C1 segment of cervical spinal cord (tissue), 14 donors: ENCODE measurements at places on chromosomes 11 and 22.

DNA sequence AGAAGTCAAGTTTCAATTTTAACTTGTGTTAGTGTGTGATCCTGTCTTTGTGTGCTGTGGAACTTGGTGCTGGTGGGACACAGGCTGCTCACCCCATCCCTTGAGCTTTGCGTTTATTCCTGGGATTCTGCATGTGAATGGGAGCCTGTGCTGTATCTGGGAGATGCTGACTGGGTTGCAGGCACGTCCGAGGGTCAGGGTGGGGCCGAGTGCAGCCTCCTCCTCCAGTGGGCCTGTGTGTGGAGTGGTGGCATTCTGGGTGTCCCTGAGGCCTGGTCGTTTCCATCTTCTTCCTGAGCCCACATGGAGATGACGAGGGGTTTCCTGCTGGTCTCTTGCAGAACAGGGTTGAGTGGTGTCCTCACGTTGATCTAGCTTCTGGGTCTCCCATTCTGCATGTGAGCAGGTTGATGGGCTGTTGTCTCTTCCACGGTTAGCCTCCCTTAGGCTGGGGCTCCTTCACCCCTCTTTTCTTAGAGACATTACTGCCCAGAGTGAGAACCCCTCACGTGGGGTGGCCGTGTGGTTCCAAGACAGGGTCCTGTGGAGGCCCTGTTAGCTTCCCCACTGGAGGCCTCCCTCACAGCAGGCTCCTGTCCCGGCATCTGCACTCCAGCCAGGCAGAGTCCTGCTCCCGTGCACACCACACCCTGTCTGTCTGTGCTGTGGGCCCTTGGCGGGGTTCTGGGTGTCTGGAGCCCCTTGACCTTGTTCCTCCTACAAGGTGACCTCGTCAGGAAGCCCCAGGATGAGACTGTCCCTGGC lies 4.9 kb downstream of the PTDSS2 start:
- DNase-seq = no peak

DNA sequence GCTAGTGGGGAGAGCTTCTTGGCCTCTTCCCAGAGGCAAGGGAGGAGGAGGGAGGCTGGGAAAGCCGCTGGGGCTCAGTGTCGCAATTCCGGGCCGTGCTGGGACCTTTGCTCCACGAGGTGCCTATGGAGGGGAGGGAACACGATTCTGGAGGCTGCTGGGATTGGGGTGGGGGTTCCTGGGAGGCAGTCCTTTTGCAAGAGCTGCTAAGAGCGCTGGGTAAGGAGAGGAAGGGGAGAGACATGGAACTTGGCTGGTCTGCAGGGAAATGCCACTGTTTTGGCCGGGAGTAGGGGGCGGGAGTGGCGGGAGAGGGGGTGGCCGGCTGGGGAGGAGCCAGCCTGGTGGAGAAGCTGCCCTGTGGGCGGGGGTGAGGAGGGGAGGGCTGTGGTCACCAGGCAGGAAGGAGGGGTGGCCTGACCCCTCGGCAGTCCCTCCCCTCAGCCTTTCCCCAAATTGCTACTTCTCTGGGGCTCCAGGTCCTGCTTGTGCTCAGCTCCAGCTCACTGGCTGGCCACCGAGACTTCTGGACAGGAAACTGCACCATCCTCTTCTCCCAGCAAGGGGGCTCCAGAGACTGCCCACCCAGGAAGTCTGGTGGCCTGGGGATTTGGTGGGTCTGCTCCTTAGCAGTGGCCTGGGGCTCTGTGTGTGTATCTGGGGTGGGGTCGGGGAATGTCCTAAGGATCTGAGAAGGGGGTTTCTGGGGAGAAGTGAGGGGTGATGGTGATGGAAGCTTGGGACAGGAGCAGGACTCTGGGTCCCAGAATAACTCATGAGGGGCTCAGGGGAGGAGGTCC lies at the start of gene NR1H3:
Gene NR1H3, plus strand, starts transcription at position 480 of the 800 bp plus-strand sequence. CDS start 1,221 bp downstream, outside the sequence.
- DNase-seq = peak; percentile 51

- DNase-seq = peak; percentile 44
Measured at GRCh38 chr11:6531267-6531752, 34.2 kb downstream of the DNHD1 start.

GRCh38 chr11:914747-915501 lies 4.3 kb upstream of the CHID1 start:
- no peak for DNase-seq

DNA sequence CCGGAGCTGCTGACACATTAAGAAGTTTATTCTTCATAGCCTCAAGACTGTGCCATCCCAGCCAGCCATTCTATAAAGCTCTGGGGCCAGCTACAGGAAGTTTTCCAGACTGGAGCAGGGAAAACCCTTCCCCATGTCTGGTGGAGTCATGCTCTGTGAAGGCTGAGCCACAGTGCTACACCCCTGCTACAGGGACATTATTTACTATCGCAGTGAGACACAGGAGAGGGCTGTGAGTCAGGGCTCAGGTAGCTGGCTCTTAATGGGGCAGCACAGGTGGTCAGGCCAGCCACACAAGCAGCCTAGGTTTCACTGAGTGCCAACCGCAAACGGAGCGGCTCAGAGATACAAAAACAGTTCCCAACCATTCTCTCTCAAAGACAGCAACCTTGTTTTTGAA lies 12.1 kb downstream of the HPS4 start:
- DNase-seq = no peak

DNA sequence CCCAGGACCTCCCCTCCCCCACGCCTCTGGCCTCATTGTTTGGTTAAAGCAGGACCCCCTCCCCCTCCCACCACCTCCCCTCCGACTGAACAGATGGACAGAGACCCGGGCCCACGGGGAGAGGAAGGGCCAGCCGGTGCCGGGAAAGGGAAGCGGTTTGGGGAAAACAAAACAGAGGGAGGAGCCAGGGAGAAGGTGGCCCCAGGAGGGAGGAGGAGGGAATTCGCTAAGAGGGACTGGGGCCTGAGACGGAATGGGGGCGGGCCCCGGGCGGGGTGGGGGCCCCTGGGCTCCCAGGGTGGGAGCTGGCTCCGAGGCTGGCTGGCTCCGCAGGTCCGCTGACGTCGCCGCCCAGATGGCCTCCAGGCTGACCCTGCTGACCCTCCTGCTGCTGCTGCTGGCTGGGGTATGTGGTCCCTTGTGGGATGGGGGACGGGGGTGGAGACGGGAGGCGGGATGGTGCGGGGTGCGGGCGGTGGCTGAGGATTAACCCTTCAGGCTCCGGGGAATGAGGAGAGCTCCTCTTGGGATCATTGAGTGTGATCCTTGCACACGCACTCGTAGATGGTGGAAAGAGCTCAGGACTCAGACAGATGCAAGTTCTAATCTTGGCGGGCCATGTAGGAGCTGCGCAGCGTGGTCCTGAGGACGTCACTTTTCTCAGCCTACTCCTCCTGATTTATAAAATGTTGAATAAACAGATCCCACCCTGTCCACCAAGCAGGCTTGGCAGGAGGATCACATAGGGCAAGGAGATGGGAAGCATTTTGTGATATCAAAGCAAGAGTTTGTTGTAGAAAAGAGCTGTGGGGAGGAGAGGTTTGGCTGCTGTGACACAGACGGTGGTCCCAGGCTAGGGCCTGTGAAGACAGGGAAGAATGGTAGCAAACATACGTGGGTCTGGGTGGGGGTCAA lies 688 bp downstream of the SERPING1 start:
- peak; percentile 56 for DNase-seq

DNA sequence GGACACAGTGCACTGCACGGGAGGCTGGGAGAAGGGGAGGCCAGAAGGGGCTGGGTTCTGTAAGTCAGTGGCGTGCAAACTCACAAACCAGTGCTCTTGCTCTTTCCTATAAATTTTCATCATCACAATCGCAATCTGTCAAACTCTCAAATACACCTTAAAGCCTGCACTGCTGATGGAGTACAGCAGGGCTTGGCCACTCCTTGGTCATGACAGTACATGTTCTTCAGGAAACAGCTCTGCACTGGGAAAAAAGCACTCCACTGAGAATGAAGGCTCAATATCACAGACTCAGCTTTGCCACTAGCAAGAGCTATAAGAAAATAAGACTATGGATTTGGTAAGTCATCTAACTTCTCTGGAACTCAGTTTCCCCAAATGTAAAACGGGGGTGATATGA lies 111.0 kb downstream of the RBFOX2 start:
- DNase-seq = no peak

DNA sequence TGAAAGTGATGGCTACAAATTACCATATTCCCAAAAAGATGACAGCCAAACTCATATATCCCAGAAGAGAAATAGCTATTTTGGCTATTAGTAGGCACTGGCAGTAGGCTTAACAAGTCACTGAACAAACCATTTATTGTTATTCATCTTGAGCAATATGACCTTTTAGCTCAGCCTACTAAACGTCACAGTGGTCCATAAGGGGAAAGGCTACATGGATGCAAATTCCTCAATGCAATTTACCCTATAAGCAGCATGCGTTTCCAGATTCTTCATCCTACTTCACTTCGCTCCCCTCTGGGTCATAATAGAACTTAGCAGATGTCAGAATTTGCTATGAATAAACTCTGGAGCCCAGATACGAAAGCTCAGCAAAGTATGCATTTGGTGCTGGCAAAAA lies 114.0 kb downstream of the SIK3 start:
- DNase-seq = no peak

GRCh38 chr11:73961321-73961720 lies 10.5 kb downstream of the DNAJB13 start:
- DNase-seq = no peak

- no peak for DNase-seq
Measured at GRCh38 chr11:115616971-115617370, 112.8 kb upstream of the CADM1 start.

- no peak for DNase-seq
Measured at GRCh38 chr11:7905961-7906429, 25.1 kb downstream of the OR10A6 start.

GRCh38 chr11:114556135-114556534 lies 3.5 kb downstream of the NXPE1 start:
- DNase-seq = no peak

GRCh38 chr11:14380947-14381561 lies 22.1 kb upstream of the RRAS2 start:
- DNase-seq = peak; percentile 57

DNA sequence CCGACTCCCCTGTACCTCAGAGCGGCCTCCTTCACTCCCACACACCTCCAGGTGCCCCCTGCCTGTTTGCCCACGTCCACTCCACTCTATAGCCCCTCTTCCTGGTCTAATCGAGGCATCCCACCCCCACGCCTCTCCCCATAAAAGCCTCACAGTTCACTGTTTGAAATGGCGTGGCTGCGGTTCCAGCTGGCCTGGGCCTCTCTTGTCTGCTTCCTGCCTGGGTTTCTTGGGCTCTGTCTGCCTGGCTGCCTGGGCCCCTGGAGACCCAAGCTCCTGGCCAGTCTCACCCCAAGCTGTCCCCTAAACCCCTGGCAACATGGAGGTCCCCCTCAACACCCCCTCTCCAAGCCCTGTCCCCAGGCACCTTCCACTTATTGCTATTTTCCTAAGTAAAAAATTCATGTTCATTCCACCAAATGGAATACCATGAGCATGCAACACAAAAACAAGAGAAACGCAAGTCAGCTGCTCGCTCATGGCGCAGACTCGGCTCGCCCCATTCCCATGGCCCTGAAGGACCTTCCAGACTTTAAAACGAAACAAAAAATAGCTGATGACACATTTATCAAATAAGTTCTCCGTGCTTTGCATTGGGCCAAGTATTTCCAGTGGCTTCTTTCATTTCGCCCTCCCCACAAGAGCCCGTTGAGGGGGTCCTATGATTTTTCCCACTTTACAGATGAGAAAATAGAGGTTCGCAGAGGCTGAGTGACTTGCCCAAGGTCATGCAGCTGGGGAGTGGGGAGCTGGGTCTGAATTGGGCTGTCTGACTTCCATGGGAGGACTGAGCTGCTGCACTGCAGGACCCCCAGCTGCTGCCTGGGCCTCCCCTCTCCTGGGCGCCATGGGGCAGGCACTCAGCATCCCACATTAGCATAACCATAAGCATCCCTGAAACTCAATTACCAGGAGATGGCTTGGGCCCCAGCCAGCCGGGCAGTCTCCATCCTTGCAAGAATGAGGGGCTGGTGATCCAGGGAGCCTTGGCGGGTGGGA lies 11.7 kb upstream of the FLRT1 start:
- no peak for DNase-seq

DNA sequence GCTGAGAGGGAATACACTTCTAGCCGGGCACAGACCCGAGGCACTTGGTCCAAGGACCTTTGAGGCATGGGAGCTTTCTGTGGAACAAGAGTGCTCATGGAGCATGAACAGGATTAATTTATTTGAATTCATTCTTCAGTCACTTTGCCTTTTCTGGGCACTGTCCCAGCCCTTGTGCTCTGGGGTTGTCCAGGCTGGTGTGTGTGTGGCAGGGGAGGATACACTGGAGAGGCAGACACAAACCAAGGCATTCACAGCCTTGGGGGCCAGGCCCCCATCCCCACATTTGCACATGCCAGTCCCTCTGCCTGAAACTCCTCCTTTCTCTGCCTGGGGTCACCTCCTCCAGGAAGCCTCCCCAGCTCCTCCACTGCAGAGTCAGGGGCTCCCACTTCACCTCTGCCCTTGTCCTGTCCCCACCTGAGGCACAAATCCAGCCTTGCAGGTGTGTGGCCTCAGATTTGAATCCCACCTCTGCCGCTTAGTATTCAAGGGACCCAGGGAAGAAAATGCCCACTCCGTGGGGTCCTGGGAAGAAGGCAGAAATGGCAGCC lies 55.5 kb downstream of the MYO7A start:
- no peak for DNase-seq

- DNase-seq = no peak
Measured at GRCh38 chr11:28514391-28514790, 406.2 kb downstream of the METTL15 start.

- DNase-seq = no peak
Measured at GRCh38 chr22:46107753-46108563, 42.4 kb upstream of the PPARA start.

GRCh38 chr11:1924646-1925372 lies 5.3 kb downstream of the TNNT3 start:
- no peak for DNase-seq

DNA sequence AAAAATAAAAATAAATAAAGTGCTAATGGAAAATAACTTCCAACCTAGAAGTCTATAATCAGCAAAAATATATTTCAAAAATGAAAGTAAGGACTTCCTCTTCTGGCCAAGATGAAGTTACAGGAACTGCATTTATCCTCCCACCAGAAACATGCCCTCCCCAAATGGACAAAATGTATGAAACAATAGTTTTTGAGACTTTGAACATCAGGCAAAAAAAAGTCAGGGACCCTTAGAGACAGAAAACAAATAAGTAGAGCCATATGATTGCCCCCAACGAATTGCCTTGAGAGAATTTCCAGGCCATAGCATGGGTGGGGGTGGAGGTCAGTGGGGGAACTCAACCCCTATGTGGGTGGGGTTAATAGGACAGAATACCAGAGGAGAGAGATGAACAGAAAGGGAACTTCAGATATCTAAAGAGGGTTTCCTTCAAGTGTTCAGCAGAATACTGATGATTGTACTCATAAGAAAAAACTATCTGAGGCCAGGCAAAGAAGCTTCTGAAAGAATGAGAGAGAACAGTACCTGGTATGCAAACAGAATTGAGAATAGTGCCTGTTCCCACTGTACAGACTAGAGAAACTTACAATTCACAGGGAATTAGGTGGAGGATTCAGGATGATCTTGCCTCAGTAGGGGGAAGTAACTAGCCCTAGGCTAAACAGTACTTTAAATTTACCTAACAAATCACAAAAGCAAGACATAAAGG lies 26.6 kb upstream of the IL10RA start:
- DNase-seq = no peak

GRCh38 chr11:37905707-37906417 lies 1307.8 kb upstream of the RAG2 start:
- no peak for DNase-seq

- no peak for DNase-seq
Measured at GRCh38 chr11:43555186-43555585, 125.4 kb upstream of the HSD17B12 start.
